ENCODE measurements at places on chromosomes 4 and X.
A peak's percentile ranks its signal among the peaks of the same experiment; 100 is the strongest.

DNA sequence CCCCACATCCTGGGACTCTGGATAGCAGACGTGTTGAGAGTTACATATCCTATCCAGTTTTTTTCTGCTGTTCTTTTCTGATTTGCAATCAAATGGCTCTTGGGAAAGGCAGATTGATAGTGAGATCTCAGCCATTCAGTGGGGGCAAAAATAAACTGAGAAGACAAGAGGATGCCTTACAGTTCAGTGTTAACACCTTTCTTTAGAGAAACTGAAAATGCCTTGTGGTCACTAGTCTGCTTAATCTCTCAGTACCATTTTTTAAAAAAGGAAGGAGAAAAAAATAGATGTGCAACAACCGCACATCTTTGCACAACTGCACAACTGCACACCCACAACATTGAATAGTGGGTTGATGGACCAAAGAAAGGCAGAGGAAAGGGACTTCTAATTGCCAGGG is 109.3 kb downstream of the ARHGEF9 start:
- no peak for DNase-seq

DNA sequence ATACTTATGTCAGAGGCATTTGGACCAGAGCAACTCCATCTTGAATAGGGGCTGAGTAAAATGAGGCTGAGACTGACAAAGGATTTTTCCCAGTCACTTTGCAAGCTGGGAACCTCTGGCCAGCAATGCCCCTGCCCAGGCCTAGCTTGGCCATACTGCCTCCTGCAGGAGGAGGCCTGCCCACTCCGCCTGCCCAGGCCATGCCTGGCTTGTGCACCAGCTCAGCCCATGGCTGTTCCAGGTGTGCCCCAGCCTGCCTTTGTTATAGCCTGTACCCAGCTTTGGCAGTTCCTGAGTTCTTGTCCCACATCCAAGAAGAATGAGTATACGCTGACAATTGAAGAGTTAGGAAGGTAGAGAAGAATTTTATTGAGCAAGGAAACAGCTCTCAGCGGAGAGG is 176.1 kb downstream of the AASDH start:
- no peak for DNase-seq

DNA sequence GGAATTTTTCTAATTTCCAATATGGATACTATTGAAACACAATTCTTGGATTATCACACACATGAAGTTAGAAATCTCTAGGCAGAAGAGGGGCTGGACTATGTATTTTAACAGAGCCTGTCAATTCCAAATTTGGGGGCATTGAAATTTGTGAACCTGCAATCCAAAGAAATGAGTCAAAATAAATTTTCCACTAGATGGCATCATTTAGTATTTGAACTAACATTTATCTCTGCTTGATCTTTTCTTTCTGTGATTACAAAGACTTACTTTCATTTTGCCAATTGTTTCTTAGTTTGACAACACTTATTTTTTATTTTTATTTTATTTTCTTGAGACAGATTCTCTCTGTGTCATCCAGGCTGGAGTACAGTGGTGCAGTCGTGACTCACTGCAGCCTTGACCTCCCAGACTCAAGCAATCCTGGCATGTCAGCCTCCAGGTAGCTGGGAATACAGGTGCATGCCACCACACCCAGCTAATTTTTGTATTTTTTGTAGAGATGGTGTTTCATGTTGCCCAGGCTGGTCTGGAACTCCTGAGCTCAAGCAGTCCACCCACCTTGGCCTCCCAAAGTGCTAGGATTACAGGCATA is 2.7 kb upstream of the PYURF start:
- DNase-seq, result peak; percentile 48

DNA sequence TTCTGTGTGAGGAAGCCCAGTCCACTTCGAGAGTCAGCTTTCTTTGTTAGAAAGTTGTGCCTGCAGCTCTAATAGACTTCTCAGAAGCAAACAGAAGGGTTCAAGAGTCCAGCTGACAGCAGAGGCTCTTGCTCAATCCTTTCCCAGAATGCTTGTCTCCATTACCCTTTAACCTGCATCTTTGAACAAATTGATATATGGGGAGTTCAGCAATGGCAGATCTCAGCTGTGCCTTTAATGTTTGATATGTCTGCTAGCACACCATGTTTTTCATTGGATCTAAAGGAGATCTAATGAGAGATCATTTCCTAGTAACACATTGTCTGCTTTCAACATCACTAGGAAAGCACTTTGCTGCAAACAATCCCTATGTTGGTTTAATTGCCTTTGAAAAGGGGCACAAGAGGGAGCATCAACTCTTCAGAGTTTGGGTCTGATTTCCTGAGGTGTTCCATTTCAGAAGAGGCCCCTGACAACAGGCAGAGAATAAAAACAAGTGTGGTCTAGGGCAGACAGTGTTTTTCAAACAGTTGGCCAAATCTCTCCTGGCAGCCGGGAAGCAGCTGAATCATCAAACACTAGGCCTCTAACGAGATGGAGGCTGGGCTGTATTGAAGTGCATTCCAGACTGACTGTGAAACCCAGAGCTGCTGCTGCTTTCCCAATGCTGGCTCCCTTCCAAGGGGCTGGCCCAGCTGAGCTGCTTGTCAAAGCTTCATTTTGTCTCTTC is 55.5 kb downstream of the LUZP4 start:
- DNase-seq, result no peak

DNA sequence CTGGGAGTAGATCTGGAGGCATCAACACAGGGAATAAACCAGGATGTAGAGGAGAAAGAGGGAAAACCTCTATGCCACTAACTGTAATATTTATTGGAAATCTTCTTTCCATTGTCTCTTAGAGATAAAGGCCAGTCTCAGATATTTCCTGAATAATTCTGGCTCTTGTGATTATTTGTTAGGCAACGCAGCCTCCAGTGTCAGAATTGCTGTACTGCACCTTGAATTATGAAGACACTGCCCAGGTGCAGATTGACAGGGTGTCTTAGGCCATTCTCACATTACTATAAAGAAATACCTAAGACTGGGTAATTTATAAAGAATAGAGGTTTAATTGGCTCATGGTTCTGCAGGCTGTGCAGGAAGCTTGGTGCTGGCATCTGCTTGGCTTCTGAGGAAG is 100.7 kb upstream of the ZDHHC15 start:
- DNase-seq, result no peak

GRCh38 chr4:151459375-151459774 is 50.4 kb downstream of the FHIP1A start:
- no peak for DNase-seq

- no peak for DNase-seq
Measured at GRCh38 chrX:148298737-148299136, 201.7 kb upstream of the AFF2 start.

DNA sequence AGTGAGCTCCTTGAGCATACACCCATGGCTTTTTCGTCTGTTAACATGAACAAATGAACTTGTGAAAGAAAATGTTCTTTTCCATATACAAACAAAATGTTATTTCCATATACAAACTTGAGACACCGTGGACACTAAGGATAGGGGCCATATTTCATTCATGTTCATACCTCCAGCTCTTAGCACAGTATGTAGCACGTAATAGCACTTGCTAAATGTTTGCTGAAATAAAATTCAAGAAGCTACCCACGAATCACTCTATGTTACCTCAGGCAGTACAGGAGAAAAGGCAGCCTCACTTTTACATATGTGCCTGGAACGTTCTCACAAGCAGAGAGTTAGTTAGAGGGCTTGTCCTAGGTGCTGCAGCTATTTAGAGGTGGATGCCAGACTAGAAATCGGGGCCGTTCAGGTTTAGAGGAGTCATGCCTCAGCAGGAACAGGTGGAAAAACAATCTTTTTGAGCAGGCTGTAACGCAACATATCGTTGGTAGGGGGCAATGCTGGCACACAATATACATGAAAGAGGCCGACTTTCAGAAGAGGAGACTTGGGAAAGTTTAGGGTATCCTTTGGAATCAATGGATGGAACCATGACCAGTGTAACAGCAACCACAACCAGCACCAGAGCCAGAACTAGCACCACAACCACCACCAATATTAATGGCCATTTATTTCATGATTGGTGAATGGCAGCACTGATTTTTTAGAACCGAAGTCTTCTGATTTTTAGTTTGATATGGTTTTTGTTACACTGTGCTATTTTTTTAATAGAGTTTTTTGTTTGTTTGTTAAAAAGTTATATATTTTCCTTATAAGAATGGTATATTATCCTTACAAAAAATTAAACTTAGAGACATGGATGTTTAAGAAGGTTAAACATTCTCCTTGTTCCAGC is 14.8 kb upstream of the PAQR3 start:
- DNase-seq, result no peak

DNA sequence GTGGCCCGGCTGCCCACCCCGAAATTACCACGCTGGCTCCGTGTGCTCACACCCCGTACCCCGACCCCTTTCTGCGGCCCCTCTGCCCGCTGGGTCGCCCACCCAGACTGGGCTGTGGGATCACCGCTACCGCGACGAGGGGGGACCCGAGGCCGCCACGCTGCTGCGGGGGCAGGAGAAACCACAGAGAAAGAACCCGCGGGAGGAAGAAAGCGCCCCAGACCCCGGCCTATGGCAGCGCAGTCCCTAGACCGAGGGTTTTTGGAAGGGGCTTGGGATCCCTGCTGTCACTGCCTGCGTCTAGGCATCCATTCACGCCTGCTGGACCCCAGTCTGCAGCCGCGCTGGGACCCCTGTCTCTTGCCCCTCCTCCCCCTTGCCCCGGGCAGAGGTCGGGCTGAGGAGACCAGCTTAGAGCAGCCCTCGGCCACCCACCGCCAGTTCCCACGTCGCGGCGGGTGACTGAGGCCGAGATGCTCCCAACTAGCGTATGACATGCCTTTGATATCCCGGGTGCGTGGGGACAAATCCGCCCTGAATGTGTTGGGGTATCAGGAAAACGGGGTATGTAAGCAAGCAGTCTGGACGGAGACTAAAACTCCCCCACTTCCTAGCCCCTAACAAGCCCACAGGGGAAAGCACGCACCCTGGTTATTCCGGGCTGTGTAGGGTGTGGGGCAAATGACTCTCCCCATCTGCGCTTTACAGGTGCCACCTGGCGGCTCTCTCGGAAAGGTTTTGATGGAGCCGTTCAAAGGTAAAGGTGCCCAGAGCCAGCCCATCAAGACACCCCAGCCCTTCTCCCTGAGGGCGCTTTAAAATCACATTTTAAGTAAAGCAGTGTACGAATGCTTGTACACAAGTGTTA is 862 bp upstream of the INPP4B start:
- peak; percentile 79 for DNase-seq

DNA sequence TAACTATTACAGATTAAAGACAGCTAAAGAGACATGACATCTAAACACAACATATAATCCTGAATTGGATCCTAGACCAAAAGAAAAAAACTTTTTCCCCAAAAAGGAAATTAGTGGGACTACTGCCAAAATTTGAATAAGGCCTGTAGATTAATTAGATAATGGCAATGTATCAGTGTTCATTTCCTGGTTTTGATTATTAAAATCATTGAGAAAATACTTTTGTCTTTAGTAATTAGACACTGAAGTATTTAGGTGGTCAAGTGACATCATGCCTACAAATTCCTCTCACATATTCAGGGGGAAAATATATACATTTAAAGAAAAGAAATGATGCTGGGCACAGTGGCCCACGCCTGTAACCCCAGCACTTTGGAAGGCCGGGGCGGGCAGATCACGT is 10.4 kb upstream of the USO1 start:
- DNase-seq, result no peak

DNA sequence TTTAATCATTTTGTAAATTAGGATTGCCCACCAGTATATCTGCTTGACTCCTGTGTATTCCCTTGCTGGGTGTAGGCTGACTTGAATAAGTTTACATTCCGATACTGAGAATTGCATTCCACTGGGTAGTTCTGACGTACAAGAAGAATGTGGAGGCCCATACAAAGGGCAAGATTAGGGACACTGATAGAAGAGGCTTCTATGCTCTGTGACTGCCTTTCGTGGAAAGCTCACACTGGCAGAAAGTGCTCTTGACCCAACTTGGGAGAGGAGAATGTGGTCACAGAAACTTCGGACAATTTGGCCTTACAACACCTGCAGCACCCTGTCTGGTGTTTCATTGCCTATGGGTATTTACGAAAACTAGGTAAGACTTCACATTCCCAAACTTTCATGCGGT is 126.3 kb downstream of the RAPGEF2 start:
- DNase-seq, result no peak

- no peak for DNase-seq
Measured at GRCh38 chr4:6727081-6727942, 11.3 kb downstream of the BLOC1S4 start.

DNA sequence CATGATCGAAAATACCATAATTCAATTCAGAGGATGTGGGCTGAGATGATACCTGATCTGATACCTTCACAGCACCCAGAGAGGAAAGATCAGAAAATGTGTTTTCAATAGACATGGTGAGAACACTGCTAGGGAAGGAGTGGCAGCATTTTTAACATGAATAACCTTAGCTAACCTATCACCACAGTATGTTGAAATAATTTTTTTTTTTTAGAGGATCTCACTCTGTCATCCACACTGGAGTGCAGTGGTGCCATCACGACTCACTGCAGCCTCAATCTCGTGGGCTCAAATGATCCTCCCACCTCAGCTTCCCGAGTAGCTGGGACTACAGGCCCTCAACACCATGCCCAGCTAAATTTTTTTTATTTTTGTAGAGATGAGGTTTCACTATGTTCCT is 90.5 kb upstream of the RAPGEF2 start:
- no peak for DNase-seq

DNA sequence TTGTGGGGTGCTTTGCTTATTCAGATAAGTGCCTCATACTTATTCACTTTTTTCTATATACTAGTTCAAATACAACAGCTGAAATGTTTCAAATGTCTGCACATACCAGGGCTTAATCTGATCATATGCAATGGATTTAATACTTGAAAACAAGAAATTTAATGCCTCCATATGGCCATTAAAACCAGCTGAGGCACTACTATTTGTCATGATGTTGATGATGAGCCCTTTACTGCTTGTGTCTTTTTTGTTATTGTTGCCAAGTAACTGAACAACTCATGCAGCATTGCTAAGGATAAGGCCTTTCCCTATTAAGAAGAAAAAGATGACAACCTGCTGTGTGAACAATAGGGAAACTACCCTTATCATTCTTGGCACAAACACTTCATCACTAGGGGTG is 52.5 kb downstream of the MAGEB10 start:
- DNase-seq, result no peak

DNA sequence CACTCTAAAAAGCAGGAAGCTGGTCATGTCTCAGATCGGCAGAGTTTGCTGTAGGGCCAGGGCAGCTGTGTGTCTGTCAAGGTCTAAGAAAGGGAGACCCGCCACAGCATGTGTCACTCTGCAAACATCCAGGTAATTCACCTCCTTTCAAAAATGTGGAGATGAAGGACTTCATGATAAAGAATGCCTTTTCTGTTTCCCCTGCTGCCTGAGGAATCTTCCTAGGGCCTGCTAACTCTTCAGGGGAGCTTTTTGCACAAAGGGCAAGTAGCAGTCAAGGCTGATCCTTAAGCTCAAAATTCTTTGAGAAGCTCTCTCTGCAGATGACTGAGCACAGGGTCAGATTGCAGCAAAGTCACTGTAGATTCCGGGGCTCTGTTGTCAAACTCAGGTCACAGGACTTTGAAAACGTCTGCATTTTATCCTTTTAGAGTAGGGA is 21.1 kb downstream of the RASL11B start:
- DNase-seq, result no peak

DNA sequence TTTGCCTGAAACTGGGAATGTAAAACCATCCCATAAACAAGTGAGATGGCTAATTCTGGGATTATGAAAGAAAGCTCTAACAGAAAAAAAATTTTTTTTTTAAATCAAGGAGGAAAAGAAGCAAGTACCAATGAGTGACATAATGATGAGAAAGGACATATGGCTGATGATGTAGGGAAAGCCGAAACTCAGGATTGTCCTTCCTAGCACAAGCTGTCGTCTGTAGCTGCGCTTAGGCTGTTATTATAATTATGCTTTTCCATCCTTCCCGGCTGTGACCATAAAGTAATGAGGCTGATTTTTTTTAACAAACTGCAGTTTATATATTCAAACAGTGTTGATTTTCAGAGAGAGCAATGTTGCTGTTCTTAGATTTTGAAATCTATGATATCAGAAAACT is 209.8 kb upstream of the NOCT start:
- no peak for DNase-seq
